Hippocampal formation (tissue), 2 donors: ENCODE measurements at places on chromosomes 2 and 18.

DNA sequence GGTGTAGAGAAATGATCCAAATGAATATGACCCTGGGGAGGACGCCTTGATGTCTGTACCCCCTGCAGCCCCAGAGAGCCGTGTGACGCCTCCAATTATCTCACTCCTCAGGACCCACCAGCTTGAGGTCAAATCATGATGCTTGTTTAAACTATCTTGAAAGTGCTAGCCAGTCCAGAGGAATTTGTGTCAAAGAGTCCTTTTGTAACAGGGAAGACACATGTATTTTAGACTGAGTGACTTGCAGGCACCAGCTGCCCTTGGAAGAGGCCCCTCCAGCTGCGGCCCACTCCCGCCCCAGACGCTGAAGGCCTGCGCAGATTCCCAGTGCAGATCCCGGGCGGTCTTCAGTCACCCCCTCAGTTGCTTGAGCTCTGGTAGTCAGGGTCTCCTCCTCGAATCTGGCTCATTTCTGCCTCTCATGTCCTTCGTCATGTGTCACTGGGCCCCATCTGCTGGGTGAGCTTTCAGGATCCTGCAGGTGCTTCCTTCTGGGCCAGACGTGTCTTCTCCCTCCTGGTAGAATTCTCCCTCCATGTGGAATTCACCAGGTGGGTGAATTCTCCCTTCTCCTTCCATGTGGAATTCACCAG is 77.4 kb downstream of the RNF144A start:
- no peak for DNase-seq

- DNase-seq: no peak
These were observed 13.2 kb downstream of the PIKFYVE start for GRCh38 chr2:208279236-208279635.

GRCh38 chr2:27844821-27845255 is 45.3 kb downstream of the RBKS start:
- no peak for DNase-seq

GRCh38 chr2:190119923-190120590 is 57.5 kb upstream of the MSTN start:
- DNase-seq: no peak

GRCh38 chr2:192960945-192961344 is 766.2 kb upstream of the TMEFF2 start:
- no peak for DNase-seq
